ENCODE measurements at places on chromosomes 1 and 21.
A peak's percentile ranks its signal among the peaks of the same experiment; 100 is the strongest.

- no peak for DNase-seq
Observed at GRCh38 chr21:45305836-45306235, 18.1 kb upstream of the POFUT2 start.

GRCh38 chr21:37593015-37593414 is 226.4 kb downstream of the DYRK1A start:
- DNase-seq = no peak

GRCh38 chr1:169508432-169509338 is 22.9 kb upstream of the SLC19A2 start:
- peak; percentile 37 for DNase-seq

DNA sequence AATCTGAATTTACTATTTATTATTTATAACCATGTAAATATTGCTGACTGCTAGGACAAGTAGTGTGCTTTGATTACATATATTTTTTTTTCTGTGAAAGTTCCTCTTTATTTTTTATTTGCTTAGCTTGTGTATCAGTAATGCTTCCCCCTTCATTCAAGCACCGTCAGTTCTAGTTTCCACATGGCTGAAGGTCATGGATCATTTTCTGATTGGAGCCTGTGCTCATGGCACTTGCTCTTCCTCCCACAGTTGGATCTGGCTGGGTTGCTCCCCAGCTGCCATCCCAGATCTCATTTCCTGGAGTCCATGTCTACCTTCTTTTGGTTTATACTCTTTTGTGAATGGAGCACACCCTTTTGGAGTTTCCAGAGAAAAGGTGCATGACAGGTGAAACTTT is 57.0 kb upstream of the IGSF5 start:
- no peak for DNase-seq

DNA sequence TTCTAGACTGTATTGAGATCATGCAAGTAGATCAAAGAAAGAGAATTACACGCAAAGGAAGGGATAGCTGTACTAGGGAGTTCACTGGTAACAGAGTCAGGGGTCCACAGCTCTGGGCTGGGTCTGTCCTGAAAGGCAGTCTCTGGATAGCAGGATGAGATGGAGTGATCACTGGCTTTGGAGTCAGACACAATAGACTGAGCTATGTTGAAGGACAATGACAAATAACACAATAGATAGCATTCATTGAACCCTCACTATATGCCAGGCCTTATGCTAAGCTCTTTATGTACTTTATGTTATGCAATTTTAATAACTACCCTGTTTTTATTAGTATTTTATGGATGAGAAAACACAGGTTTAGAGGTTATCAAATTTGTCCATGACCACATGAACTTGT is 10.0 kb upstream of the DNAJC6 start:
- no peak for DNase-seq

DNA sequence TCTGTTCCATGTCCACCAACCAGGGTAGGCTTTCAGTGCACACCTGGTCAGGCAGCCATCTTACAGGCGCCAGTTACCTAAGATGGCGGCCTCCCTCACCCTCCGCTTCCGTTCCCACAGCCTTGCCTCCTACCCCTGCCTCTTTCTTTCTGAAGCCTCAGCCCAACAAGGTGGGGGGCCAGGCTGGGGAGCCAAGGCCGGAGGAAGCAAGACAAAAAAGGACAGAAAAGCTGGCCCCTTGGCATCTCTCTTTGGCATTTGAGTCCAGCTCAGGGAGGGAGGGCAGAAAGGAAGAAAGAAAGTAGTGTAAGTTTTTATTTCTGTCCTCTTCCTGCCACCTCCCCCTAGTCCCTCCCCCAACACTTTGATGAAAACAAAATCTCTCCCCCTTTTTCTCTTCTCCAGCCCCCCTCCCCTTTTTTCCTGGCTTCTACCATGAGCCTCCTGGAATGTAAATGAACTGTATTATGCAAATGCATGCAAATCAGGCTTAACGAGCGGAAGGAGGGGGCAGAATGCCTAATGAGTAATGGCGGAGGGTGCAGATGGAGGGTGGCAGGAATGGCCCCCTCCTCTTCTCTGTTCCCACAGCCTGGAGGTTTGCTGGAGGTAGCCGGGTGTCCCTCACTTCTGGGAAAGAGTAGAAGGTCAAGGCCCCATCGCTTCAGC is 43.8 kb downstream of the RHBG start:
- no peak for DNase-seq

DNA sequence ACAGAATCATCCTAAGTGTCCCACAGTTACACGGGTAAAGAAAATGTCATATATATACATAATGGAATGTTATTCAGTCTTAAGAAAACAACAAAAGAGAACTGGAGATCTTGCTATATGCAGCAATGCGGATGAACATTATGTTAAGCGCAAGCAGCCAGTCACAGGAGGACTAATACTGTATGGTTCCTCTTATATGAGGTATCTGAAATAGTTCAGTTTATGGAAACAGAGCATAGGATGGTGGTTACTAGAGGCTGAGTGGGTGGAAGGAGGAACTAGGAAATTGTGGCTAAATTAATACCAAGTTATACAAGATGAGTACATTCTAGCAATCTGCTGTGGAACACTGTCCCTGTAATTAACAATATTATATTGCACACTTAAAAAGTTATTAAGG is 834.3 kb downstream of the KCNT2 start:
- DNase-seq = no peak

- DNase-seq = peak; percentile 61
Observed at GRCh38 chr1:163290025-163290640, 31.6 kb upstream of the NUF2 start.

- no peak for DNase-seq
Observed at GRCh38 chr1:4016351-4017130, 116.5 kb upstream of the C1orf174 start.

DNA sequence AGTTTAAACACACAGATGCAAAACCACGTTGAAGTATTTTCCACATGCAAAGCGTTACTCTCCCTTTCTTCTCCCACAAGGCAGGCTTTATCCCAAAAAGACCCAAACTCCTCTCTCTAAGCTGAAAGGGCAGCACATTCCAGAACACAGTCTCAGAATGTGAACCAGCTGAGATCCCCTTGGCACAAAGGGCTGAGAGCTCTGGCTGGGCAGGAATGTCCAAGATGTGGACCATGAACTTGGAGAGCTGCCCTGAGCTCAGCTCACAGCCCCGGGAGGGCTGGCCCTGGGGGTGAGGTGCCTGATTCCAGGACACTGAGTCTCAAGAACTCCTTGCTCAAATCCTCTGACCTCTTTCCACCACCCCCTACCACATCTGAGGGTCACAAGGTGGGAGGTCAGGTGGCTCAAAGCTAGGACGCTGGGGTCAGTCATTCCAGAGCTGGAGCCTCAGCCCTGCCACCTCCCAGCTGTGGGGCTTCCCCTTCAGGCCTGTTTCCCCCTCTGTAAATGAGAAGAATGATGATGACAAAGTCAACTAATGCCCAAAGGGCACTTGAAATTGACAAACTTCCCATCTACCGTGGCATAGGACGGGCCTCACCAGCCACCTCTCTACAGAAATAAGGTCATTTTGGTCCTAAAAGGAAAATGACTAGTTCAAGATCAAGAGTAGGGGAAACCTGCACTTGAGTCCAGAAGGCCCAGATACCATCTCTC is 11.5 kb downstream of the ALDH4A1 start:
- DNase-seq = no peak

GRCh38 chr1:243791586-243792267 is 58.3 kb downstream of the AKT3 start:
- peak; percentile 10 for DNase-seq

- peak; percentile 63 for DNase-seq
Observed at GRCh38 chr1:16155537-16156410, at the start of gene EPHA2. EPHA2 (minus strand) TSS chr1:16156069; CDS start chr1:16155932, 137 bp downstream.

GRCh38 chr1:229019663-229020271 is 251.1 kb upstream of the RAB4A start:
- DNase-seq = no peak

DNA sequence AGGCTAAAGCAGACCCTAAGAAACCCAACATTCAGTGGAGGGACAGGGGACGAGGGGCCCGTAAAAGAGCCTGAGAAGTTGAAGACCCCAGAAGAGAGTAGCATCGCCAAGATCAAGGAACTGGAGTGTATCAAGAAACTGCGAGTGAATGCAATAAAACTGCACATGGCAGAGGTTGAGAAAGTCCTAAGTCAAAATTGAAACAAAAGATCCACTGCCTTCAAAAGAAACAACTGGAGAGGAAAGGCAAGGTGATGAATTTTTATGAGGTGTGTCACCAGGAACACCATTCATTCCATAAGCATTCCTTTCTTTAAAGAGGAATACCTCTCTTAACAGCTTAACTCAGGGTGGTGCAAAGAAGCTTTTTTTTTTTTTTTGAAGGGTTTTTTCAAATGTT is 38.3 kb upstream of the ADORA3 start:
- DNase-seq = no peak

DNA sequence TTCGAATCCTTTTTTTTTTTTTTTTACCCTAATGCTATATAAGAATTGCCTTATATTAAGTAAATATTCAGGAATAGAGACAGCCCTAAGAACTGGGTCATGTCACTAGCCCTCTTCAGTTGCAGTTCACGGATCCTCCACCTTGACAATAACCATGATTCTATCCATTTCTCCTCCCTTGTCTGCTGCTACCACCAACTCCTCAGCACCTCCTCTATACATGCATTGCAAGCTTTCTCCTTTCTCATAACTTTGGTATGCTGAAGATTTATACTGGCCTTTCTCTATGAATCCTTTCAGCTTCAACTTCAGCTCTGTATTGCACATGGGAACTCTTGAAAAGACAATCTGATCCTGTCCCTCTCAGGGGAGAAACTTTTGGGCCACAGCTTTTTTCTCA is 14.3 kb upstream of the DR1 start:
- no peak for DNase-seq

GRCh38 chr1:221161571-221162041 is 282.4 kb downstream of the HLX start:
- peak; percentile 61 for DNase-seq

DNA sequence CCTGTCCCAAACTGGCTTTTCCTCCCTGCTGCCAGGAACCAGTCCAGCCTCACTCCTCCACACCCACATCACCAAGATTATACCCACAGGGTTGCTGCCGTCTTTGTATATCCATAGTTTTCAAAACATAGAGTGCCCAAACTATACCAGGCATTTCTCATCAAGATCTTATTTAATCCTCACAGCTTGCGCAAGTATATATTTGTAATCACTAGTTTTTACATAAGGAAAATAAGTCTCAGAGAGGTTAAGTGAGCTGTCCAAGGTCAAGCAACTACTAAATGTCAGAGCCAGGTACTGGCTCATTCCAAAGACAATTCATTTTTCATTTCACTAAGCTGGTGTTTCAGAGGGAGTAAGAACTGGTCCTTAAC is 34.9 kb upstream of the ZNF362 start:
- peak; percentile 28 for DNase-seq

DNA sequence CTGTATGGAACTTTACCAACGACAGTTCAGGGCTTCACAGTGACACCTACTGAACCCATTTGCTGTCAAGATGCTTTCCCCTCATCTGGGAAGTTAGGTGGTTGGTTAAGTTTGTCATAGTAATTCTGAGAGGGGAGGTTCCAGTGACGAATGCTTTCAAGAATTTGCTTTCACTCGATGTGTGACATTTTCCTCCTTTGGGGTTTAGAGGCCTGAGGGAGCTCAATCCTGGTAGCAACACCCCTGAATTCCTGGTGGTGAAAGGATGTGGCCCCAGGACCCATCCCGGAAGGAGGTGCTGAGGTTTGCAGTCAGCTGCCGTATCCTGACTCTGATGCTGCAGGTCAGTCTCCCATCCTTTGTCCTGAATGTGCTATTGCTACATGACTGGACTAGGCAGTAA is 2.8 kb downstream of the PIGV start:
- no peak for DNase-seq

DNA sequence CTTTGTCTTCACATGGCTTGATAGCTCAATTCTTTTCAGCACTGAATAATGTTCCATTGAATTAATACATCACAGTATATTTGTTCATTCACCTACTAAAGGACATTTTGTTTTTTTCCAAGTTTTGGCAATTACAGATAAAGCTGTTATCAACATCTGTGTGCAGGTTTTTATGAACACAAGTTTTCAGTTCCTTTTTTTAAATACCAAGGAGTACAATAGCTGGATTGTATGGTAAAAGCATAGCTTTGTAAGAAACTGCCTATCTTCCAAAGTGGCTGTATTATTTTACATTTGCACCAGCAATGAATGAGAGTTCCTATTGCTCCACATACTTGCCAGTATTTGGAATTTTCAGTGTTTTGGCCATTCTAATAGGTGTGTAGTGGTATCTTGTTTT is 4.8 kb upstream of the MCOLN2 start:
- DNase-seq = no peak

- no peak for DNase-seq
Observed at GRCh38 chr1:9957726-9958125, 14.5 kb downstream of the NMNAT1 start.

DNA sequence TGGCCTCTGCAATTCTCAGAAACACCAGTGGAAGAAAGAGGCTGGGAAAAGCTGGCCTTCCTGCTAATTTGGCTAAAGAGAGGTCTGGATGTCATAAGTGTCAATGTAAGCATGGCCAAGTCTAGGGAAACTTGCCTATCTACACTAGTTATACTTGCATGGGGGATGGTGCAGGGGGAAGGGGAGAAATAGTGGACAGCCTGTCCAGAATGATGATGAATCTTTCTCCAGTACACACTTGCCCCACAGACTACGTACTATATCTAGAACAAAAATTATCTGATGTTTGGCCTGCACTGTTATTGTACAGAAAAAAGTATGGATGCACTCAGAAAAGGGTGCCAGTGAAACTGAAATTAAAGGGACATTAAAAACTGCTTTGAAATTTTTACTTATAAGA is 114.5 kb downstream of the SLC25A24 start:
- DNase-seq = no peak

Measured in fibroblast of mammary gland (primary cell).